ENCODE measurements at places on chromosomes 12 and 14.

GRCh38 chr14:55915456-55915855, 202.8 kb upstream of the PELI2 start:
- no peak for DNase-seq

- DNase-seq, result no peak
Measured at GRCh38 chr14:99081156-99081765, 190.7 kb downstream of the BCL11B start.

DNA sequence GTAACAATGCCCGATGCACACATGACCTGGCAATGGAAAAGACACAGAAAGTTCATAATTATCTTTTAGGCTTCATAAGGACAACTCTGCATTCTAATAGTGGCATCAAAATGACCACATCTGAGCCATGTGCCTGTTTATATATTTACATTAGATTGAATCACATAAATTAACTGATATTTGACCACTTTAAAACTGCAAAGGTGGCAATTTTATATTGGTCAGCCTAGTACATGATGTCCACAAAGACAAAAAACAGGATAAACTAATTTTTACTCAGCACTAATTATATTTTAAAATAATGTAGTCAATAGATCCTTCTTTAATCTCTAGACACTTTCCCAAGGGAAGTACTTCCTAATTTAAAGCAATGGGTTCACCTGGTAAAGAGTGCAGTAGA, 12.0 kb upstream of the OVCH1 start:
- DNase-seq, result no peak

DNA sequence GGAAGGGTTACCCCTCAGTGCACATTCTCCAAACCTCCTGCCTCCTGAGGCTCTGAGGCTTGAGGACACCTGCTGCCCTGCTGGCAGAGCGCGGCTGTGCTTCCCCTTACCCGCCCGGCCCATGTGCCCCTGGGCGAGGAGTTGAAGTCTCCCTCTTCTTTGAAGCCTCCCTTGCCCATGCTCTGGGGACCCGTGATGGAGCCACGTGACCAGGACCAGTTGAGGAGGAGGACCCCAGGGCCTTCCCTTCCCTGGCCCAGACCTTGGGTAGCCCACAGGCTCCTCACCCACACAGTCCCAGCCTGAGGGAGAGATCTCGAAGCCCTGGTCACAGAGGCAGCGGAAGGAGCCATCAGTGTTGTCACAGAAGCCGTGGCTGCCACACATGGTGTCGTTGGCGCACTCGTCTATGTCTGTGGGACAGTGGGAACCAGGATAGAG, 12.9 kb downstream of the ISCA2 start:
- no peak for DNase-seq

DNA sequence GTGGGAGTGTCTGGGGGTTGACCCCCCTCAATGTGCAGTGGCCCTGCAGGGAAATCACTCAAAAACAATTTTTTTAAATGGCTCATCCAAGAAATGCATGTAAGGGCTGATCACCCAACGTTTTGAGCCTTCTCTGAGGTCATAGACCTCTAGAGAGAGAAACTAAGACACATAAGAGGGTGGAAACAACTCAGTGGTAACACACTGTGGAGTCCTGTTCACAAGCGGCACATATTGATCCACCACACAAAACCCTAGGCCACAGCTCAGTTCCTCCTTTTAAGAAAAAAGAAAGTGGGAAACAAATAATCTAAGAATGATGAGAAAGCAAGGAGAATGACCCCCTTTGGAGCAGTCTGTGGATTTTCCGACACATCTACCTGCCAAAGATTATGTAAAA, 83.0 kb upstream of the METAP2 start:
- DNase-seq, result no peak

- DNase-seq, result no peak
Measured at GRCh38 chr12:85519163-85519562, 239.1 kb downstream of the ALX1 start.

GRCh38 chr12:40615590-40615989, 76.6 kb upstream of the CNTN1 start:
- no peak for DNase-seq

GRCh38 chr14:20295067-20295466, 10.7 kb downstream of the TTC5 start:
- no peak for DNase-seq

DNA sequence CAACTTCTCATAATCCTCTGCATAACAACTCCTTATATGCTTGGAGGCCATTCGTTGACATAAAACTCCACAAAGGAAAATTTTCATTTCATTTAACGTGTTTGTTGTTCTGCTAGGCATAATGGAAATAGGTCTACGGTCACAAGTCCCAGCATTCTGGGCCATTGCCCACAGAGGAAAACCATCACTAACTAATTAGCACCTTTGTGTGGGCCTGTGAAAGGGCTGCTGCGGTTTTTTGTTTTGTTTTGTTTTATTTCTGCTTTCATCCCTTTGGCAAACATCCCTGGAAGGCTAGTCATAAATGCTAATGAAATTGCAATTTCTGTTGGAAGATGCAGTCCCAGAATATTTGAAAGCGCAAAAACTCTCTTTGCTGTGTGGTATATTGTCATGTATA, 180.3 kb downstream of the RMST start:
- no peak for DNase-seq

- DNase-seq, result no peak
Measured at GRCh38 chr12:25585021-25585523, 32.0 kb upstream of the LMNTD1 start.

DNA sequence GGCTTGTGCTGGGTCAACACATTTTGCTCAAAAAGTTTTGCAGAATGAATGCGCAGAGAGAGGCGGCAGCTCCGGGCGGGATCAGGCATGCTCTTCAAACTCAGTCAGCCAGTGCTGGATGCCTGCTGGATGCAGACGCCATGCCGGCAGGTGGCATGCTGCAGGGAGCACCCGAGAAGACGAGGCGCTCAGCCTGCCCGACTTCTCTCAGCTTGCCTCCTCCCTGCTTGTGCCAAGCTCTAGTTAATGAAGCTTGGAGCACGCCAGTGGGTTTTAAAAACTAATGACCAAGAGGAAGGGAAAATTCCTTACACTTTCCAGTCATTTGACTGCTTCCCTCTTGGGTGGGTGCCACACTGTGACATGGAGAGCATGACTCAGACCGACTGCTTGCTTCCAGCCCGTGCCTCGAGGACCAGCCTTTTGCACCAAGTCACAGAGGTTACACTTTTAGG, 39.8 kb downstream of the SLC24A4 start:
- no peak for DNase-seq

GRCh38 chr12:53048033-53048779, 1.7 kb upstream of the TNS2 start:
- DNase-seq, result no peak

- DNase-seq, result no peak
Measured at GRCh38 chr12:13471471-13471870, 274.9 kb downstream of the EMP1 start.

DNA sequence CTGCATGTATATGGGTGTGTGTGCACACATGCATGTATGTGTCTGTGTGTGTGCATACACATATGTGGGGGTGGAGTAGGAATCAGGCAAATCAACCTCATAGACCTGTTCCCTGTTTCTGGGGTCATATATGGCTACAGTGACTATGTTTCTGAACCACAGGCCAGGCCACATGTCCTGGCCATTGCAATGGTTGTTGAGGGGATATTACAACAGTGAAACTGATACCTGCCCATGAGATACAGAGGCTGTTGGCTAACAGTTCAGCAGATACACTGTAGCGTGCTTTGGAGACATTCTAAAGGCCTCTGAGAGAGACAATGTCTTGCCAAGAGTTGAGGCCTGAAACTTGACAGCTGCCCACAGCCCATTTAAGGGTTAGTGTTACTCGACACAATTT, 47.3 kb upstream of the FOS start:
- DNase-seq, result no peak

GRCh38 chr14:69232388-69232787, 27.6 kb upstream of the GALNT16 start:
- no peak for DNase-seq

DNA sequence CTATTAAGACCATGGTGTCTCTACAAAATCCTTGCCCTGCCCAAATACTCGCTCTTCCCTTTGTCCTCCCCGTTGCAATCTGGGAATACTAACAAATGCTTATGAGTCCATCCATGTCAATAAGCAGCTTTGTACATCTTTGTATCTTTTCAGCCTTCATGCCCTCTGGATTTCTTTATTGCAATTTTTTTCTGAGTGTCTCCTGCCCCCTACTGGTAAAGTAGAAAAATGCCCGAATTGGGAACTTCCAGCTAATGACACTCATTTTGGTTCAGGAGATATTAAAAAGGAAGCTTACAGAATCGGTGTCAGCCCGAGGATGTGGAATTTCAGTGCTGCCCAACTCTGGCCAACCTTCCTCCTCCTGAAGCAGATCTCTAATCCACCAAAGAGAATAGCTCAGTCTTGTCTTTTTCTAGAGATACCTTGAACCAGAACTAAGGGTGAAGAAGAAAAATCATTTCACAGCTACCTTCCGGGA, 46.0 kb downstream of the SH2B3 start:
- DNase-seq, result no peak

- DNase-seq, result no peak
Measured at GRCh38 chr12:89971880-89972279, 263.2 kb upstream of the ATP2B1 start.

DNA sequence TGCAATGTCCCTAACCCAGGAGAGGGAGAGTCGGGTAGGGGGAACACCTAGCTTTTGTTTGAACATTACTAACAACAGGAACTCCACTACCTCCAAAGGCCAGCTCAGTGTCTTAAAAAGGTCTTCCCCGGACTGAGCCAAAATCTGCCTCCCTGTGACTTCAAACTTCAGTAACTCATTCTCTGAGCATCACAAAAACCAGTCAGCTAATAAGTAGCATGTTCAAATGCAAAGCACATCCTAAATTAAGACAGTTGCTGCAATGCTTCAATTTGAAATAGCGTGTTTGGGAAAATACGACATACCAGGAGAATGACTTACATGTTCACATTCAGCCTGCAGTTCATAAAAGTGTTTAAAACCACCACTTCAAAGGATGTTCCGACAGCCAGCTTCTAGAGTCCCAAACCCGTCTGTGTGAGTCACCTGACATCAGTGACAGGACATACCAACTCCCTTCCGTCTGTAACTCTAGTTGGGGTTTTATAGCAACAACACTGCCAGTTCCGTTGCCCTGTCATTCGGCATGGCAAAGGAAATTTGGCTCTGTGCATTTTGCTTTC, 13.0 kb downstream of the ZFP36L1 start:
- DNase-seq, result no peak

DNA sequence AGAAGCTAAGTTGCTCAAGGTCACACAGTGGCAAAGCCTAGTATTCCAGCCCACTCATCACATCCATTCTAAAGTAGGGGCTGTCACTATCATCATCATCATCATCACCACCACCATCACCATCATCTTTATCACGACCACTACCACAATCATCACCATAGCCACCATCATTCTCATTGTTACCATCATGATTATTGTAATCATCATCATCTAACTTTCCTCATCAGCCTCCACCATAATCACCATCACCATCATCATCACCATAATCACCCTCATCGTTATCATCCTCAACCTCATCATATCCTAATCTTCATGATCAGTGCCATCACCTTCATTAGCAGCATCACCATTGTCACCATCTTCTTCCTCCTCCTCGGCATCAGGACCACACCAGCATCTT, 48.7 kb downstream of the NOS1 start:
- no peak for DNase-seq

DNA sequence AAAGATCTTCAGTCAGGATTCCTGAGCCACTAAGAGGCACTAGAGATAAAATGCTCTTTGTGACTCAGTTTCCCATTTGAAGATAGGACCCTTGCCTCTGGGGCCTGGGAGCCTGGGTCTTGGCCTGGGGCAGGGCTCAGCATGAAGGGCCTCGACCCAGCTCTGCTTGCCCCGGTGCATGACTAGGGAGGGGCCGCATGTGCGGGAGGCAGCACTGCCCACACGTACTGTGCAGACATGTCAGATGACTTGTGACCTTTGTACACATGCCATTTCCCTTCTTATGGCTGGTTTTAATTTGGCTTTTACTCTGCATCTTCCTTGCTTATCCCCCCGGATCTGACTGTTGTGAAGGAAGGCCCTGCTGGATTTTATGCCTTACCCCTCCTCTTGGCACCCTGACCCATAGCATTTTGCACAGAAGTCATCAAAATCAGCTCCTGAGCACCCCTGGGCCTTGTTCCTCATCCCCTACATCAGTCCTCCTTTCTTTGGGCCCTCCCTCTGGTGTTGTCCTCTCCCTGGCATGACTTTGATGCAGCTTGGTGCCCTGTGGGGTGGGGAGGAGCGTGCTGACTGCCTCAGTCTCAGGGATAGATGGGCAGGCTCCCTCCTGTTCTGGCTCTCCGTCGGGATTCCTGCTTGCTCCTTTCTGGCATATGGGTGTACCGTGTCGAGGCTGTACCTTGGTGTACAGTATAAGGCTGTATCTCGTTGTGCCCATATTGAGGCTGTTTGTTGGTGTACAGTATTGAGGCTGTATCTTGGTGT, 4.4 kb downstream of the CLSTN3 start:
- no peak for DNase-seq

- DNase-seq, result no peak
Measured at GRCh38 chr12:87165733-87166375, 863.3 kb downstream of the C12orf50 start.

DNA sequence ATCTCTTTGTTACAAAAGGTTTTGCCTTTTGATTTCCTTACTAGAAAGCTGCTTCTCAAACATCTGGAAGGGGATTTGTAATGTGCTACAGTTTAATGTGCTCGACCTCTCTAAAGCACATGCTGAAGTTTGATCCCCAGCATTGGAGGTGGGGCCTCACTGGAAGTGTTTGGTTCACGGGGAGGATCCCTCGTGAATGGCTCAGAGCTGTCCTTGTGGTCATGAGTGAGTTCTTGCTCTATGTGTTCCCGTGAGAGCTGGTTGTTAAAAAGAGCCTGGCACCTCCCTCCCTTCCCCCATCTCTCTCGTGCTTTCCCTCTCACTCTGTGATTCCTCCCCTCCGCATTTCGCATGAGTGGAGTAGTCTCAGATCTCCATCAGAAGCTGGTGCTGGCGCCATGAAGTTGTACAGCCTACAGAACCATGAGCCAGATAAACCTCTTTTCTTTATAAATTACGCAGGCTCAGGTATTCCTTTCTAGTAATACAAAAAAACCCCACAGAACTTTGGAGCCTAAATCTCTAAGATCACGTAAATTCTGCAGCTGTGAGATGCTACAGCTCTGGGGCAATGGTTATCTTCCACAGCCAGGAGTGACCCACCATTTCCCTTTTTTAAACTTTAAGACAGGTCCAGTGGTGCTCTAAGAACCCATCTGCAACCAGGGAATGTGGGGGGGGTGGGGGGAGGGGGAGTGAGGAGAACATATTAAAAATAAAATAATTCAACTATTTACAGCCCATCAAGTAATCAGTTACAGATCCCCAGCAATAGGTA, 214.4 kb downstream of the FOXN3 start:
- DNase-seq, result no peak
